ENCODE measurements at places on chromosomes 13 and 19. TPM values are rescaled to one million over a fixed set of nuclear protein-coding genes. Genes with fewer than 3 reads are reported as not detected.

The SMIM44 gene
- not detected for total RNA-seq

DNA sequence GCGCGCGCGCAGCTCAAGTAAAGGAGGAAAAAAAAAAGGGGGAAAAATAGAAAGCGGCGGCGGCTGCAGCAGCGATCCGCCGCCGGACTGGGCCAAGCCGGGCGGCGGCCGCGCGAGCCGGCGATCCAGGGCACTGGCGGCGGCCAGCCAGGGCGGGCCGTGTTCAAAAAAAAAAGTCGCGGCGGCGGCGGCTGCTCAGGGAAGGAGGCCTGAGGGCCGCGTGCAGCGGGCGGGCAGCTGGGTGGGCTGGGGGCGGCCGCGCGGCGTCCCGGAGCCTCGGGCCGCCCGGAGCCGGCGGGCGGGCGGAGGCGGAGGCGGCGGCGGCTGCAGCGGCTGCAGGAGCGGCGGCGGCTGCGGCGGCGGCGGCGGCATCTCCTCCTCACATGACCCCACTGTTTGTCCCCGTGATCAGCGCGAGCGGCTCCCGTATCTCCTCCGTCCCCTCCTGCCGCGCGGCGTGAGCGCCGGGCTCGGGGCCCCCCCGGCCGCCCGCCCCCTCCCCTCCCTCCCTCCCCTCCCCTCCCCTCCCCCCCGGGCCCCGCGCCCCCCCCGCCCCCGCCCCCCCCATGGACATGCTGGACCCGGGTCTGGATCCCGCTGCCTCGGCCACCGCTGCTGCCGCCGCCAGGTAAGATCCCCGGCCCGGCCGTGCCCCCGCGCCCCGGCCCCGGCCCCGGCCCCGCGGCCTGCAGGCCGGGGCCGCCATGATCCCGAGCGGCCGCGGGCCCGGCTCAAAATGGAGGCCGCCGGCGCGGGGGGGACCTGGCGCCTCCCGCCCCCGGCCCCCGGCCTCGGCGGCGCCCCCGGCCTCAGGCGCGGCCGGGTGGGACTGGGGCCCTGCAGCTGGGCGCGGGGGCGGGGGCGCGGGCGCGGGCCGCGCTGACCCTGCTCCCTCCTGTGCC, at the start of gene USF2:
Gene USF2, plus strand, starts transcription at position 427 of the 902 bp plus-strand sequence. Its CDS starts 140 bp downstream, at position 567.
- peak; percentile 83 for DNase-seq

- no peak for DNase-seq
Observed at GRCh38 chr19:46463516-46463915, 7.8 kb downstream of the PNMA8A start.

GRCh38 chr19:7545300-7545699, 9.8 kb downstream of the PNPLA6 start:
- DNase-seq, result no peak

The CGB2 gene
- not detected for total RNA-seq

GRCh38 chr13:49110122-49110912, 109.8 kb upstream of the MLNR start:
- peak; percentile 92 for DNase-seq

The EBPL gene
- total RNA-seq, result 42.4 TPM

GRCh38 chr19:49546825-49547565, 19.2 kb downstream of the RCN3 start:
- DNase-seq, result peak; percentile 84

- no peak for DNase-seq
Observed at GRCh38 chr19:18110609-18111232, 13.1 kb downstream of the MAST3 start.

DNA sequence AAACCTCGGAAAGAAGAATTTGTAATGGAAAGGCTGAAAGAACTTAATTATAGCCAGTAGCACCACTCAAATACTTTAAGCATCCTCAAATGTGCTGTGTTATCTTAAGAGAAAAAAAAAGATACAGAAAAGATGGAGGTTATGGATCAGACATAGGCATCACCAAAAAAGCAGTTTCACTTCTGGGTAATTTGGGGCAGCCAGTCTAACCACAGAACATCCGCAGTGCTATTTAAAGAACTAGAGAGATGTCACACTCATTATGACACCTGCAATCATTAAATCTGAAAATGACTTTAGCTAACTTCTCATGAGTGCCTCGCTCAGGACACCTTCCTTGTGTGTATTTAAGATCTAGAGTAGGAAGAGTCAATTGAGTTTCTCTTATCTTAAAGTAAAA, 211.8 kb downstream of the RBM26 start:
- DNase-seq, result peak; percentile 89

The TMEM272 gene
- total RNA-seq, result 0.90 TPM

- DNase-seq, result no peak
Observed at GRCh38 chr19:3514930-3515329, 8.8 kb downstream of the FZR1 start.

DNA sequence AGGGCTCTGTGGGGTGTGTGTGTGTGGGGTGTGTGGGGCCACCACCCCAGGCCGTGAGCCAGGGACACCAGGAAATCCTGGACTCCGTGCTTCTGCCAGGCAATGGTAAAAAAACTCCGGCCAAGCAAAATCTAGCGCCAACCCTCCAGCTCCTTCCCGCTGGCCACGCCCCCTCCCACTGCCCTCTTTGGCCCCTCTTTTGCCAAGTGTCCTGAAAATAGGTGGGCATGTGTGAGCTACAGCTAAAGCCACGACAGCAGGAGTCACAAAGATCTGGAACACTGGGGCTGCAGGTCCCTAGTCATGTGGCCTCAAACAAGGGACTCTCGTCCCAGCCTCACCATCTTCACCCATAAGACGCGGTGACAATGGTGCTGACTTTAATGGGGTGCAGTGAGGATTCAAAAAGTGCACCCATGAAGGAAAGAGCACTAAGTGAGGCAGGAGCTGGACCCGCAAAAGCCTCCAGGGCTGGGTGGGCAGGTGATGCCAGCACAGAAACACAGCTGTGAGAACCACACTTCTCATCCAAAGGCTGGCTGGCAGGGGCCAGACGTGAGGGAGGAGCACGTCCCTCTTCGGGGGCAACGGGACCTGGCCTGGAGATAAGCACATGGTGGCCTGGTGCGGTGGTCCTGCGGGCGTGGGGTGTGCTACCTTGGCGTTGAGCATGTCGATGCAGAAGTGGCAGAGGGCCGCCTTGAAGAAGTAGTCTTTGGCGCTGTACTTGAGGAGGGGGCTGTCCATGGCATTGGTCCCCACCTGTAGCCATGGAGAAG, 7.5 kb upstream of the KPTN start:
- DNase-seq, result no peak

The WDR18 gene
- 51.4 TPM for total RNA-seq

DNA sequence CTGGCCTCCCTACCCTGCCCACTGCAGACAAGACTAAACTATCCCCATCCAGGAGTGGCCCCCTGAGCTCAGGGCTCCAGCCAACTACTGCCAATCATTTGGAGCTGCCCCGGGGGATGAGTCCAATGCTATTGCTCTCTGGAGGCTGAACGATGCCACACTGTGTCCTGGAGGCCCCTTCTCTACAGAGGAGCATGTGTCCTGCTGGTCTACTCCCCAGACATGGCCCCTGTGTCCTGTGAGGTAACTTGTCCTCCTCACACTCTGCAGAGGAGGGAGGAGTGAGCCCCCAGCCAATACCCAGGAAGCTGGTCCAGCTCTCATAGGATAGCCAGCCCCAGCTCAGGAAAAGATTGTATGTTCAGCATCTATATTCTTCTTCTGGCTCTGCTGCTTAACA, 159.1 kb upstream of the GPR12 start:
- DNase-seq, result no peak

The ZNF235 gene
- 7.4 TPM for total RNA-seq

The KLK6 gene
- total RNA-seq, result not detected

GRCh38 chr13:67343777-67344176, 113.6 kb upstream of the PCDH9 start:
- DNase-seq, result no peak

The MATK gene
- total RNA-seq, result not detected

DNA sequence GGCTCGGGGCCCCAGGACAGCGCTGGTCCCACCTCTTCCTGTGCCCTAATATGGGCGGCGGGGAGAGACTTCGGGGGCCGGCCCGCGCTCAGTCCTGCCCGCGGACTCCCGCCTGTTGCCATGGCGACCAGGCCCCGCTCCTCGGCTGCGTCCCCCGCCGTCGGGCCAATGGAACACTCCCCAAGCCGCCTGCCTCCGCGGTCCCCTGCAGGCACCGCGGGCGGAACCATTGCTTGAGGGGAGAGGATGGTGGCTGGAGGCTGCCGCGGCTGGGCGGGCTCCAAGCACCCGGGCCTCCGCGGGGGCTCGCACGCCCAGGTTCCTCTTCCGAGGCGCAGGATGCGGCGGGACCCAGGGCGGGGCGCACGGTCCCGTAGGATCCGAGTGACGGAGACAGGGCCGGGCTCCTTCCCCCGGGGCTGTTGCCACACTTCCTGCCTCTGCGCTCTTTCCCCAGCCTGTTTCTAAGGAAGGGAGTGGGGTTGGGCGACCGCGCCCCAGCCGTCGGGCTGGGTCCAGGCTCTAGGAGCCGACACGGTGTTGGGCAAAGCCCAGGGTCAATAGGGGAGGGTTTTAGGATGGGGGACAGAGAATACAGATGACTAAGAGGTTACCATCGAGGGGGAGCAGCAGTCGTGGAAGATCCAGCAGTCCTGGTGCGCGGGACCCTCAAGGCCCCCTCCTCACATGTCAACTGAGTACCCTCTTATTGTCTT, 1.2 kb upstream of the JUNB start:
- peak; percentile 95 for DNase-seq

DNA sequence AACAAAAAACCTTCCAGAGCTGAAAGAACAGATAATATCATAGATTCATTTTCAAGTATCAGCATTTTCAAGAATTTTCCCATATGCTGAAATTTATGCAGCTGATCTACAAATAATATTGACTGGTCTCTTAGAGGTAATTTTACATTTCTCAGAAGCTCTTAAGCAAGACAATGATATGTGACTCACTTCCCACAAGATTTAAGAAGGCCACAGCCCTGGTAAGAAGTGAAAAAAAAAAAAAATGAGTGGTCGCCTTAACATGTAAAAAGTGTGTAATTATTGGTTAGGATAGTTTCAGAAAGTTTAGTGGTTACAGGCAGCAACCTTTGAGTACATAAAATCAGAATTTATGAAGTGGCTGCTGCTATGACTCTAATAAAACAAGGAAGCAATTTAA, 54.5 kb downstream of the NUFIP1 start:
- DNase-seq, result no peak

DNA sequence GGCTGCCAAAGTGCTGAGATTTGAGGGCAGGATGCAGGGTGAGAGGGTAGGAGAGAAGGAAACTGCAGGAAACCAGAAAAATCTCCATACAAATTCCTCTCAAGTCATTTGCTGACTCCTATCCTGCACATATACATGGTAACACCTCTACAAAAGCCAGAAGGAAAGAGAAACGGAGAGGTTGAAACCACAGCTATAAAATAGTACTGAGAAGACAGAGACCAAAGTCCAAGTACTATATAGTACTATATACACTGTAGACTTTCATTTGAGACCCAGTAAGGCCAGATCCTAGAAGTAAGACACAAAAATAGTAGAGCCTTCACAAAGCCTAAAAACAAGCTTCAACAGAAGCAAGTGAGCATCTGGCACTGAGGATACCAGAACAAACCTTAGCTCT, 103.1 kb downstream of the UGGT2 start:
- DNase-seq, result no peak

The RCBTB1 gene
- total RNA-seq, result 31.1 TPM

DNA sequence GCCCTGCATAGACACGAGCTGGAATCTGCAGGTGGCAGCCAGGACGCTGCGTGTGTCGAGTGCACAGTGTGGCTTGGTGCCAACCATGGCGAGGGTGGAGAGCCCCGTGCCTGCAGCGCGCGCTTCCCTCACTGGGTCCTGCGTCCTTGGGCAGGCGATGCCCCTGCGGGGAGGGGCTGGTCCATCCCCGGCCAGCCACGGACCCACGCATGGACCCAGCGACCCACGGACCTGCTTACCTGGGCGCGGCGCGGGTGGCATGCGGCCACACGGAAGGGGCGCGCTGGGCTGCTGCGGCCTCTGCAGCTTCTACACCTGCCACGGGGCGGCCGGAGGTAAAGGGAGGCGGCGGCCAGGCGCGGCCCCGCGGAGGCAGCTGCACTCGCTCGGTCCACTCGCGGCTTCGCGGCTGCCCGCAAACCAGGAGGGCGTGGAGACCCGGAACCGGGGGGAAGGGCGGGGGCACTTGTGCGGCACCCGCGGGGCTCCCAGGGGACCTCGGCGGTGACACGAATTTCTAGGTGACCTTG, 569 bp upstream of the MCF2L start:
- peak; percentile 24 for DNase-seq
